ENCODE measurements at places on chromosomes 16 and 17. TPM values are rescaled to one million over a fixed set of nuclear protein-coding genes. Genes with fewer than 3 reads are reported as not detected.

Gene CAPNS2
- 0.26 TPM for total RNA-seq

Gene IRX5
- total RNA-seq = 1.9 TPM

Gene TP53TG3F
- not detected for total RNA-seq

Gene RASL10B
- total RNA-seq = 0.40 TPM

Gene ACSM2A
- not detected for total RNA-seq

Gene PRPSAP1
- total RNA-seq = 27.1 TPM

Gene CORO1A
- total RNA-seq = 0.56 TPM

Gene FOXN1
- total RNA-seq = not detected

Gene ATPAF2
- total RNA-seq = 12.9 TPM

Measured in aortic smooth muscle cell (primary cell).